Activated B cell treated with CpG ODN at 0.5 μM for 24 hours (primary cell): ENCODE measurements at places on chromosomes 12 and 14. TPM values are rescaled to one million over a fixed set of nuclear protein-coding genes. Genes with fewer than 3 reads are reported as not detected.

Gene SPTB
- total RNA-seq: 0.04 and 0.10 TPM in 2 replicates

Gene MED13L
- total RNA-seq: 164 and 183 TPM in 2 replicates

Gene PRR4
- total RNA-seq: 0.98 and 3.0 TPM in 2 replicates

Gene CD163
- 0.07 and 0.80 TPM in 2 replicates for total RNA-seq

Gene UNC79
- 0.13 and 0.22 TPM in 2 replicates for total RNA-seq

Gene GPRC5D
- total RNA-seq: 0.35 and 0.44 TPM in 2 replicates
